ENCODE measurements at places on chromosomes 3 and 15.

DNA sequence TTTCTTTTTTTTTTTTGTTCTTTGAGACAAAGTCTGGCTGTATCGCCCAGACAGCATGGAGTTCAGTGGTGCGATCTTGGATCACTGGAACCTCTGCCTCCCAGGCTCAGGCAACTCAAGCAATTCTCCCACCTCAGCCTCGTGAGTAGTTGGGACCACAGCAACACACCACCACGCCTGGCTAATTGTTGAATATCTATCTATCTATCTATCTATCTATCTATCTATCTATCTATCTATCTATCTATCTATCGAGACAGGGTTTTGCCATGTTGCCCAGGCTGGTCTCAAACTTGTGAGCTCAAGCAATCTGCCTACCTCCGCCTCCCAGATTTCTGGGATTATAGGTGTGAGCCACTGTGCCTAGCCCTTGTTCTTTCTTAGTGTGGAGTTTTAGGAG is 143.3 kb upstream of the DPH6 start:
- no peak for DNase-seq

DNA sequence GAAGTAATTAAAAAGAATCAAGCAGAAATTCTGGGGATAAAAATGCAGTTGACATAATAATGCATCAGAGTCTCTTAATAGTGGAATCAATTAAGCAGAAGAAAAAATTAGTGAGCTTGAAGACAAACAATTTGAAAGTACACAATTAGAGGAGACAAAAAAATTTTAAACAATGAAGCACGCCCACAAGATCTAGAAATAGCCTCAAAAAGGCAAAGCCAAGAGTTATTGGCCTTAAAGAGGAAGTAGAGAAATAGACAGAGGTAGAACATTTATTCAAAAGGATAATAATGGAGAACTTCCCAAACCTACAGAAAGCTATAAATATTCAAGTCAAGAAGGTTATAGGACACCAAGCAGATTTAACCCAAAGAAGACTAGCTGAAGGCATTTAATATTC is 113.3 kb downstream of the TBC1D2B start:
- DNase-seq = no peak

GRCh38 chr3:37477275-37477674 is 302.9 kb upstream of the LRRFIP2 start:
- no peak for DNase-seq

- no peak for DNase-seq
Measured at GRCh38 chr15:55897560-55898336, 95.7 kb downstream of the NEDD4 start.

DNA sequence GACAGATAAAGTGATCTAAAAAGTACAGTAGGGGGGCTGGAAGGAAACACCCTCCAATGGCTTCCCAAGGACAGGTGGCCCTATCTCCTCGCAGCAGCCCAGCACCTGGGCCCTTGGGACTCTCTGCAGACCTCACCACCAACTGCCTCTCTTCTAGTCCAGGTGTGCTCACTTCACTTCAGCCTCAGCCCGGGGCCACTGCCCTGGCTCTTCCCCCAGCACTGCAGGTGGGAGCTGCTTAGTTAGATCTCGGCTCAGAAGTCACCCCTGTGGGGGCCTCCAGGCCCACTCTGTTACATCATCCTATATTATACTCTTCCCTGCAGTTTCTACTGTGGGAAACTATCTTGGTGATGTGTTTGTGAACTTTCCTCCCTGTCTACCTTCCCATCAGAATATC is 2.0 kb downstream of the KLF15 start:
- no peak for DNase-seq

GRCh38 chr15:85642065-85642692 is 152.5 kb downstream of the KLHL25 start:
- peak; percentile 86 for DNase-seq

DNA sequence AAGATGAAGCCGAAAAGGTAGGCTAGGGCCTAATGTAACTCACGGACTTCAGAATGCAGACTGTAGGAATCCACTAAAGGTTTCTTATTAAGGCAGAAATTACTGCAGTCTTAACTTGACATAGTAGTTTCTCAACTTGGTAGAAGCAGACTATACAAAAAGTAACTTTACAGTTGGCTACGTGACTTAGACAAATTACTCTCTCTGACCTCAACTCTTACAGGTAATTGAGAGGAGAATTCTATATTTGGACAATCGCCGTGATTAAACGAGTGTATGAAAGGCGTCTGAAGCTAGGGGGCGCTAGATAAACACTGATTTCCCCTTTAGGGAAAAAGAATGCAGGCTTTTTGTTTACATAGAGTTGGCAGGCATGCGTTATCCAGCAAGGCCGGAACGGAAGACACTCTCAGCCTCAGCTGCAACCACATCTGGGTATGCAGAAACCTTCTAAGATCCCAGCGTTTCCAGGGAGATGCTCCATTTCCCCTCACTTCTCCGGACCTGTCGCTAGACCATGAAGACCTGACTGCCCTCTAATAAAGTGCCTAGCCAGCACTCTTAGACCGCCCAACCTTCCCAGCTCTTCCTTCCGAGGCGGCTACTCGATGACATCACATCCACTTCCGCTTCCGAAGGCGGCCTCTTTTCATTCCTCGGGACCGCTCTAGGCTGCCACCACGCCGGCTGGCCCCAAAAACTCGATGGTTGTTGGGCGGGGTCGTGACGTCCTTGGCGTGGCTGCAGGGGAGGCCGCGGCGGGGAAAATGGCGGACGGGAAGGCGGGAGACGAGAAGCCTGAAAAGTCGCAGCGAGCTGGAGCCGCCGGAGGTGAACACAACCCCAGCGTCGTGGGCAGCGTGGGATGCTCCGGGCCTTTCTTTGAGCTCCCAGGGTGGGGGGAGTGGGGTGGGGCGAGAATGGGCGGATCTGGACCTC is at the start of gene PCNP:
Gene PCNP (plus strand): TSS at position 732 of the 939 bp plus-strand sequence. CDS start 36 bp downstream, at position 768.
- DNase-seq = peak; percentile 100

DNA sequence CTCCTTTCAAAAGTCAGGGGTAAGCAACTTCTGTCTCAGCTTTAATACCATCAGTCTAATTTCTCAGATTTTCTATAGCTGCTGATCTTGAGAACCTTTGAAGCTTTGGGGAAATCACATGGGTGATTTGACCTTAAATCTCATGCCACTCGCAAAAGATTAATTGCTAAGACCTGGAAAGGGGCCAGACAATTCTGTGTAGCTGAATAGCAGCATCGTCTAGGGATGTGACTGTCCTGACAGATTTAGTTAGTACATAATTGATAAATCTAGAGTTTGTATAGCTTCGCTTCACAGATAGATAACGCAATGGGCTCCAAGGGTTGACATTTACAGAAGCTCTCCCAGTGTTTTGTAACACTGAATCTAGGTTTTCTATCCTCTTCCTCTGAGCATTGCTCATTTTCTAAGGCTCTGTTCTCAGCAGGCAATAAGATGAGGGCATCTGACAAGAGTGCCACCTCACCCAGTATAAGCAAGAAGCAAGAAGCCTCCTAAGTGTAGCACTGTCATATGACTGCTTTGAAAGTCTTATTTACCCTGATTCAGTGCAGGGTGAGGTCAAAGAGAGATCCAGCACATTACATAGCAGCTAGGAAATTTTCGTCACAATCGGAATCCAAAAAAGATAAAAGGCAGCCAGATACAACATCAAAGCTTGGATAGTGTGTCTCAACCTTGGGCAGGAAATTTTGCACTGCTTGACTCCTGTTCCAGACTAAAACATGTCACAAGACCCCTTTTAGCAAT is 47.7 kb upstream of the DUT start:
- no peak for DNase-seq

DNA sequence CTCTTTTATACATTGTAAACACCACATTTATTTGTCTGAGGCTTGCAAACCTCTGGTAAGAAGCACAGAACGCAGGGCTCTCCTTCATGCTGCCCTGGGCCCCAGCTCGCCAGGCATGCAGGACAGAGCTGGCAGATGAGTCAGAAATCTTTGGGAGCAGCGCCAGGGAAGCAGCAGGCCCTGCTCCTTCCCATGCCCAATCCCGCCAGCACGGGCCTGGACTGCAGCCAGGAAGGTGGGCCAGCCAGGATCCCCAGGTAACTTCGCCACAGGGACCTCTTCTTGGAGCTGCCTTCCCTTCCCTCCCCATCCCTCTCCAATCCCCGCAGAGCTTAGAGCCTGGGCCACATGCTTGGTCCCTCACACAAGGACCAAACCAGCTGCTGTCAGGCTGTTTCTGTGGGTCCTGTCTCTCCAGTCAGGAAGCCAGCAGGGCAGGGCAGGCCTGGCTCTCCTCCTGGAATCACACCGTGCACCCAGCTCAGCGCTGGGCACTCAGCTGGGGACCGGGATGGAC is 8.8 kb downstream of the STOML1 start:
- no peak for DNase-seq

All from lower leg skin (tissue), 4 donors.